ENCODE measurements at places on chromosomes 11 and 22.

- H3K4me3 ChIP-seq: no peak overlapping the region
- DNase-seq: no peak
- no peak overlapping the region for H3K27ac ChIP-seq
- H3K4me1 ChIP-seq: no peaks in the 10 kb centered on the region
Measured at GRCh38 chr11:16421826-16422225, 65.5 kb upstream of the SOX6 start.

GRCh38 chr22:22098457-22099193, 116.0 kb upstream of the TOP3B start:
- H3K27me3 ChIP-seq: no peaks in the 10 kb centered on the region
- no peaks in the 10 kb centered on the region for H3K4me1 ChIP-seq
- H3K36me3 ChIP-seq: no peaks in the 10 kb centered on the region
- no peak overlapping the region for H3K27ac ChIP-seq
- DNase-seq: no peak
- no peak overlapping the region for H3K4me3 ChIP-seq

DNA sequence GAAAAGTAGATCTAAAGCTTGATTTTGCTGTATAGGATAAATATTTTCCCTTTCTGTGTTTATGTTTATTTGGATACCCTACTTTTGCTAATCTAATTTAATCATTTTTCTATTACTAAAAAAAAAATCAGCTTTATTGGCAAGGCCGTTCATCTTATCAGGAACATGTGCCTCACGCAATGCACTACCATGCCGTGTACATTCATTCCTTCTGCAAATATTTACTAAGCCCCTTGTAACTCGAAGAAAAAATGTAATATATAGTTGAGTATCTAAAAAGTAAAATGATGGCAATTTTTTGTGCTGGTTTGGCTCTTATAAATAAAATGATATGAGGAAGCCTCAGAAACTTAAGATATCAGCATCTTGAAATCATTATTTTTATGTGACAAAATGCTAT, 8.9 kb downstream of the UVRAG start:
- no peaks in the 10 kb centered on the region for H3K27me3 ChIP-seq
- no peaks in the 10 kb centered on the region for H3K36me3 ChIP-seq
- no peak overlapping the region for H3K4me3 ChIP-seq
- H3K4me1 ChIP-seq: peaks cover 56% of the 10 kb centered on the region

- peak overlapping the region; percentile 68 for H3K27ac ChIP-seq
- H3K4me3 ChIP-seq: peak overlapping the region; percentile 22
Measured at GRCh38 chr11:114080219-114080618, 20.7 kb downstream of the ZBTB16 start.

GRCh38 chr11:46264976-46265375, 12.5 kb upstream of the CREB3L1 start:
- no peaks in the 10 kb centered on the region for H3K36me3 ChIP-seq
- no peak for DNase-seq
- no peak overlapping the region for H3K4me3 ChIP-seq
- H3K27ac ChIP-seq: no peak overlapping the region
- no peaks in the 10 kb centered on the region for H3K27me3 ChIP-seq

All from vagina (tissue), 2 donors.